ENCODE measurements at places on chromosomes 12 and 14.

DNA sequence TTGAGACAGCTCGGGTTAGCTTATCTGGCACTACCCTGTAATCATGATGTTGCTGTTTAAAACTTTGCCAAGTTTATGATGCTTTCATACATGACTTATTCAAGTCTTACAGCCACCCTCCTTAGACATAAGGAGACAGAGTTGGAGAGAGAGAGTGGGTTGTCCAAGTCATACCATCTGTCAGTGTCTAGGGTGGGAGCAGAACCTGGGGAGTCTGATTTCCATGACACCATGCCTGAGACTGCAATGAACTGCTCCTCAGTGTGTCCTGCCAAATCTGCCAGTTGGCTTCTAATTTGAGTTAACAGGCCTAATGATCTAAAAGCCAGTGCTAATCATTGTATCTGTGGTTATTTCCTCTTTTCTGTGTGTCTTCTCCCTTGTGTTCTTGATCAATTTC, 43.7 kb upstream of the PHC1 start:
- no peak for DNase-seq

GRCh38 chr14:45261209-45261608, 8.2 kb upstream of the MIS18BP1 start:
- DNase-seq: no peak

- no peak for DNase-seq
Observed at GRCh38 chr12:59320112-59320511, 275.7 kb upstream of the SLC16A7 start.

DNA sequence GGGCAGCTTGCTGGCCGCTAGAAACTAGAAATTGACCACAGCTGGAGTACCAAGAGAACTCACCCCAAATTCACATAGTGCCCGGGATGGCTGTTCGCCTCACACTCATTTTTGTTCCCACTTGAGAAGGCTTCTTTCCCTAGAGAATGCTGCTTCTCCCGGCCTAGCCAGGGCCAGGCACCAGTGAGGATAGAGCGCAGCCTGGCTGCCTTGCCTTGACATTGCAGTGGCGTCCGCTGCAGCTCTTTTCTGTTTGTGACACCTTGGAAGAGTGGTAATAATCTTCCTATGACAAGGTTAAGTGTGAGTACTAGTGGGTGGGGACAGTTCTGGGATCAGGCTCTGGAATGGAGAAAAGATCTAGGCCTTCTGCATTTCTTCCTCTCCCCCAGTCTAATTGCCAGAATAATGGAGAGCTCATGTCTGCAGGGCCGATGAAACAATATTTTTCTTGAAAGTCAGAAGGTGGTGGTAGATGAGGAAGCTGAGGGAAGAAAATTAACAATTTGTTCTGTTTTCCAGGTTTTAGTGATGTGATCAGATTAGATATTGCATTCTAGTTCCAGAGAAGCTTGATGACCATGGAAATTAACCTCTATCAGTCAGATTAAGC, 3.7 kb downstream of the TMEM253 start:
- no peak for DNase-seq

DNA sequence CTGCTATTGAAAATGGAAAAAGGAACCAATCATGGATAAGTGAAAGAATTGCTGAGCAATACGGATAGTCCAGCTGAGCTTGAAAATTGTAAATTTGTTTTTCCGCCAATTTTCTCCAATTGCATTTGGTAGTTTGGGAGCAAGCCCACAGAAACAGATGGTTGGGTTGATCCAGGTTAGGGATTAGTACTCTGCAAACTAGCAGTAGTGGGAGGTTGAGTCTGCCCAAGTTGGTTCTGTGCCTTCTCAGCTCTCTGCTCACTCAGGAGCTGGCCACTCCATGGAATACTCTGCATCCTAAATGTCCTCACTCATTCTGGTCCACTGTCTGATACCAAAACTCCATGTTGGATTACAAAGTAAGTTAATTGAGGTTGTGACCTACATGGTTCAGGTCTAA, 361.1 kb upstream of the ATP2B1 start:
- DNase-seq: no peak

GRCh38 chr12:74598819-74599218, 61.2 kb downstream of the ATXN7L3B start:
- DNase-seq: no peak

DNA sequence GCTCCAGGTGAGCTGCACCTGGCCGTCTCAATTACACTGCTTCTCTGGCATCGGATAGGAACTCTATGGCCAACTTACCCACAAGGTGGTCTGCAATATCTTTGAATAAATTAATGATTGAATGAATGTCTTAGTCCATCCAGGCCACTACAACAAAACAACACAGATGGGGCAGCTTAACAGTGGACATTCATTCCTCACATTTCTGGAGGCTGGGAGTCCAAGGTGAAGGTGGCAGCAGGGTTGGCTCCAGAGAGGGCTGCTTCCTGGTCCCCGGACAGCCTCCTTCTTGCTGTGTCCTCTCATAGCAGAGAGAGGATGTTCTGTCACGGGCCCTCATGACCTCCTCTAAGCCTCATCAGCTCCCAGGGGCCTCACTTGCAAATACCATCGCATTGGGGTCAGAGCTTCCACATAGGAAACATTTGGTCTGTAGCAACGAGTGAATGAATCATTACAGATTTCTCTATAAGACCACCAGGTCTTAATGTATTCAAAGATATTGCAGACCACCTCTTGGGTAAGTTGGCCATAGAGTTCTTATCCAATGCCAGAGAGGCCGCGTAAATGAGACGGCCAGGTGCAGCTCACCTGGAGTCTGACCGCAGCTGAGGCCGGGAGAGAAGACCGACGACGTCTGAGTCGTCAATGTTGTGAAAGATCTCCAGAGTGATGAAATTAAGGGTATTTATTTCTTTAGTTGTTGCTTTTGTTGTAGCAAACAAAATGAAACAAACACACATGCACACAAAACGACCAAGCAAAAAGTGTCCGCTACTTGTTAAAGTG, 182.7 kb upstream of the C14orf180 start:
- DNase-seq: no peak

GRCh38 chr12:18898470-18898869, 160.6 kb downstream of the CAPZA3 start:
- no peak for DNase-seq

- no peak for DNase-seq
Observed at GRCh38 chr12:56634242-56634836, 4.2 kb upstream of the BAZ2A start.

GRCh38 chr12:130668286-130669204, 47.6 kb downstream of the RIMBP2 start:
- no peak for DNase-seq

DNA sequence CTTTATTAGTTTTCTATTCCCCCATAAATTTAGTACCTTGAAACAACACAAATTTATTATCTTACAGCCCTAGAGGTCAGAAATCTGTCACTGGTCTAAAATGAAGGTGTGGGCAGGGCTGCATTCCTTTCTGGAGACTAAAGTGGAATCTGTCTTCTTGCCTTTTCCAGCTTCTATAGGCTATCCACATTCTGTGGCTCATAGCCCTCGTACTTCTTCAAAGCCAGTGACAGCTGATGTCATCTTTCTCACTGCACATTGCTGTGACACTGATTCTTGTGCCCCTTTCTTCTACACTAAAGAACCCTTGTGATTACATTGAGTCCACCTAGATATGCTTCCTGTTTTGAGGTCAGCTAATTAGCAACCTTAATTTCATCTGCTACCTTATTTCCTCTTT, 23.2 kb upstream of the DCN start:
- DNase-seq: no peak

- peak; percentile 6 for DNase-seq
Observed at GRCh38 chr14:65412856-65413738, 567 bp downstream of the FUT8 start.

DNA sequence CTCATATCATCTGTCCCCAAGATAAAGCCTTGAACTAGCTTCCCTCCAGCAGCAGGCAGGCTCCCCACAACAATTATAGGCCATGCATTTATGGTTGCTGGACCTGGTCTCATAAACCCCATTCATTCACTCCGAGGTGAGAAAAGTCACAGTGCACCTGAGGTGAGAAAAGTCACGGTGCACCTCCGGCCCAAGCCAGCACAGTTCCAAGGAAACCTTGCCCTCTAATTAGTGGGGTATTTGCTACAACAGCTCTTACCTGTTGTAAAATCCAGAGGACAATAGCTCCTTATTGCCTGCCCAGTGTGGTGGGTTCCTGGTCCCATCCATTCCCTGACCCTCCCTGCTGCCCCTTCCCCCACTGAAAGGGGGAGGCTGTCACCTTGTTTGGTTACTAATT, 65.6 kb downstream of the FBXL14 start:
- no peak for DNase-seq

DNA sequence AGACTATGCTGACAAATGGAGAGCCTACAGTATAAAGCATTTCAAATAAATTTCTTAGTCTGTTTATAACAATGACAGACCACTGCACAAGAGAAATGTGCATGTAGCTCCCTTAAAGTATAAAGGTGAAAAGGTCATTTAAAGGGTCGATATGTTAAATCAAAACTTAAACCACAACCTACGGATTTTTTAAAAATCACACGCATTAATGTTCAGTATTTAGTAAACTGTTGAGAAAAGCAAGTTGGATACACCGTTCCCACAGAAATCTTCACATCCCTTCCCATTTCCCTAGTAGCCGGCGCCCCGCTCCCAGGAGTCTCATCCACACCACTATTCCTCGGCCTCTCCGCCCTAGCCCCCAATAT, 614 bp downstream of the FKBP3 start:
- DNase-seq: no peak

- DNase-seq: no peak
Observed at GRCh38 chr14:97301931-97302559, 504.9 kb downstream of the VRK1 start.

DNA sequence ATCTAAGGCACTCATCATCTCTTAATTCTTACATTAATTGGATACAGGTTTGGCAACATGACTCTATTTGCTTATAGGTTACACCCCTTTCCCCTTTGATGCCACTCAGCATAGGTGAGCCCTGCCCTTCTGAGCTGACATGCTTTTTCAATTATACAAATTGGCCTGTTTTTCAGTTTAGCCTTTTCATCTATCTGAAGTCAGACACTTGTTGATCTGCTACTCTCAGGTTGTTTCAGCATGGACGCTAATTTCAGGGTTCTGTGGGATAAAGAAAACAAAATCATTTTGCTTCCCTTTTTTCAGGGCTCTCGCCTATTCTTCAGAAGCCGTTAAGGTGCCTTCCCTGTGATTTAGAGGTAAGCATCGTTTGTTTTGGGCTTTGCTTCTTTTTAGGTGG, 55.3 kb downstream of the DACT1 start:
- DNase-seq: no peak

GRCh38 chr12:94269316-94269999, 121.1 kb downstream of the PLXNC1 start:
- DNase-seq: no peak

- DNase-seq: no peak
Observed at GRCh38 chr14:75579338-75579864, 981 bp downstream of the FLVCR2 start.

DNA sequence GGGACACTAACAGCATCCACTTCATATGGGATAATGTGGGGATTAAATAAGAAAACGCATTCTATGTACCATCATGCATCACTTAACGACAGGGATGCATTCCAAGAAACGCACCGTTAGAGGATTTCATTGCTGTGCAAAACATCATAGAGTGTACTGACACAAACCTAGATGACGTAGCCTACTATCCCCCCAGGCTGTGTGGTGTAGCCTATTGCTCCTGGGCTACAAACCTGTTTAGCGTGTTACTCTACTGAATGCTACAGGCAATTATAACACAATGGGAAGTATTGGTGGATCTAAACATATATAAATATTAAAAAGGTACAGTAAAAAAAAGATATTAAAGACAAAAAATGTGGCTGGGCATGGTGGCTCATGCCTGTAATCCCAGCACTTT, 230.6 kb downstream of the KSR2 start:
- DNase-seq: no peak

DNA sequence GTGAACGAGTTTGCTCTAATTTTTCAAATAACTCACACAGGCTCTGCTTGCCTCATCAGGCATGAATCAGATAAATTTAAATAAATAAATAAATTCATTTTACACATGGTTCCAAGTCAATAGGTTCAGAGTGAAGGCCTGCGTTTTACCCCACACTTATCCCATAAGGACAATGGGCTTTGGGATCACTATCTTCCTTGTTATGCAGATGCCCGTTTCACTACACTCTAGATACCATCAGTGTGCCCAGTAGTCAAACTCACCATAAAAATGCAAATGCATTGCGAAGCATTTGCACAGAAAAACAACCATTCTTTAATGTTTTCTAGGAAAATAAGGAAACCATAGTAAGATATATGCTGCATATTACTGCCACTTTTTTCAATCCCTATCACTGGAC, 155.9 kb upstream of the CCDC196 start:
- no peak for DNase-seq

DNA sequence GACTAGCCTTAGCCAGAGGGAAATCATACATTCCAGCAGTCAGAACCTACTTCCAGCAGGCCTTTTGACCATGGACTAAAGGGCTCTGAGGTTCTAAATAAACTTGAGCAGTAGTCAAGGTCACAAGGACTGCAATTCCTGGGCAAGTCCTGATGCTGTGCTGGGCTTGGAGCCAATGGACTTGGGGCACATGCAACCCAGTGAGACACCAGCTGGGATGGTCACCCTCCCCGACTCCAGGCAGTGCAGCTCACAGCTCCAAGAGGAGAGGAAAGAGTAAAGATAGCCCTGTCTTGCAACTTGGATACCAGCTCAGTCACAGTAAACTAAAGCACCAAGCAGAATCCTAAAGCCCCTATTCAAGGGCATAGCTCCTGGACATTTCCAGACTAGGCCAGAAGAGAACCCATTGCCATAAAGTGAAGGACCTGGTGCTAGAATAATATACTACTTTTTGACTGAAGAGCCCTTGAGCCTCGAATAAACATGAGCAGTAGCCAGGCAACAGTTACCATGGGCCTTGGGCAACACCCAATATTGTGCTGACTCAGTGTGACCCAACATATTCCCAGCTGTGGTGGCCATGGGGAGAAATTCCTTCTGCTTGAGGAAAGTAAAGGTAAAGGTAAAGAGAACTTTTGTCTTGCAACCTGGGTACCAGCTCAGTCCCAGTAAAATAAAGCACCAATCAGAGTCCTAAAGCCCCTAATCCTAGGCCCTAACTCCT, 226.2 kb upstream of the CLEC14A start:
- DNase-seq: no peak

GRCh38 chr12:89787763-89788162, 79.1 kb upstream of the ATP2B1 start:
- DNase-seq: no peak

GRCh38 chr14:24070285-24071143, 848 bp upstream of the CPNE6 start:
- no peak for DNase-seq

DNA sequence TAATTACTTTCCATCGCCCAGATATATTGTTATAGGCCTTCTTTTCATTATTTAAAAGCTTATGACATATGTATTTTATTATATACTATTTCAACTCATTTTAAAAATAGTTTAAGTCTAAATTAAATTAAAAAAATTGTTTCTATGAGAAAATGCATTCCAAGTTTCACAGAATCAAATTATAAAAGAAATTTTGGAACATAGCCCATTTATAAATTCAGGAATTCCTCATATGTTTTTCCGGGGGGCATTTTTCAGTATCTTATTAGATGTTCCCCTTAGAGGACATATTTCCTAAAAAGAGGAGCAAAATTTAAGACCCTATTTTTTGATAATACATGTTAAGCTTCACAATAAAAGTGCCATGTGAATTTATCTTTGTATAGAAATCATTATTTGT, 119.9 kb upstream of the ATP2B1 start:
- no peak for DNase-seq

- no peak for DNase-seq
Observed at GRCh38 chr14:24038686-24039085, 13.1 kb upstream of the CARMIL3 start.

GRCh38 chr12:3329361-3329760, 161.6 kb upstream of the PRMT8 start:
- no peak for DNase-seq

GRCh38 chr12:58030566-58031279, 89.4 kb downstream of the ATP23 start:
- DNase-seq: no peak

Measured in activated CD4-positive, alpha-beta T cell treated with anti-CD3 and anti-CD28 coated beads, Interleukin-2, amount 50 U/mL, for 1 hour (primary cell).